ENCODE measurements at places on chromosomes 3 and 15.

GRCh38 chr3:176814285-176814684 is 383.0 kb downstream of the TBL1XR1 start:
- no peak overlapping the region for H3K27ac ChIP-seq
- no peaks in the 10 kb centered on the region for H3K4me1 ChIP-seq
- H3K4me3 ChIP-seq: no peak overlapping the region
- peaks cover 3% of the 10 kb centered on the region for H3K27me3 ChIP-seq

DNA sequence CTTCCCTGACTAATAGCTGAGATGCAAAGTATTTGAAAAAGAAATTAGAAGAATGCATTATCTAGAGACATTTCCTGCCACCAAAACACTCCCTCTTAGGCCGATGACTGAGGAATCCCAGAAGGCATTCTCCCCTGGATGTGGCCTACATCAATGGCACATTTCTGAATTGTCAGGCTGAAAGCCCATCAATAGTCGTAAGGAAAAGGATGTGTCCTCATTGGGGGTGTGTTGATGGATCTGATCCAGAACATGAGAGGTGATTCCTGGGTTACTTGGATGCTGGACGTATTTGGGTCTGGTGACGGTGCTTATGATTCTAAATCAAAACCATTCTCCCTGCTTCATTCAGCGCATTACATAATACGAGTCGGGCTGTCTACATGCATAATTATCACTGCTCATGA is 216.9 kb upstream of the CDIN1 start:
- H3K36me3 ChIP-seq: no peaks in the 10 kb centered on the region
- H3K4me3 ChIP-seq: no peak overlapping the region
- H3K27me3 ChIP-seq: no peaks in the 10 kb centered on the region
- H3K4me1 ChIP-seq: no peaks in the 10 kb centered on the region
- H3K27ac ChIP-seq: no peak overlapping the region

DNA sequence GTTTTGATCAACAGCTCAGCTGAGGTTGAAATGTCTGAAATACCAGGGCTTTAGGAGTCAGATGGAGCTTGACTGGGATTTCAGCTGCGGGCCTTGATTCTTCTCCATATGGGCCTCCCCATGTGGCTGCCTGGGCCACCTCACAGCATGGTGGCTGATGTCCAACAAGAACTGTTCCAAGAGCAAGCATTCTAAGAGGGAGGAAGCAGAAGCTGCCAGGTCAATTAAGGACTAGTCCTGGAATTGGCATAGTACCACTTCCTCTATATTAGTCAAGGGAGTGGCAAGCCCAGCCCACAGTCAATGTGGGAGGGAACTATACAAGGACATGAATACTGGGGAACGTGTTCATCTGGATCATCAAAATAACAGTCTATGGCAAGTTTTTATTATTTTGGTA is 181.7 kb upstream of the ANKRD28 start:
- H3K4me3 ChIP-seq: no peak overlapping the region
- no peaks in the 10 kb centered on the region for H3K4me1 ChIP-seq
- no peak for DNase-seq
- no peaks in the 10 kb centered on the region for H3K36me3 ChIP-seq
- H3K27me3 ChIP-seq: peaks cover under 1% of the 10 kb centered on the region

- H3K4me1 ChIP-seq: no peaks in the 10 kb centered on the region
- no peak for DNase-seq
- peaks cover 2% of the 10 kb centered on the region for H3K36me3 ChIP-seq
- H3K27me3 ChIP-seq: no peaks in the 10 kb centered on the region
Measured at GRCh38 chr15:40428185-40428584, 12.6 kb upstream of the BAHD1 start.

- no peak for DNase-seq
- H3K4me3 ChIP-seq: no peak overlapping the region
- peaks cover 49% of the 10 kb centered on the region for H3K36me3 ChIP-seq
- H3K4me1 ChIP-seq: no peaks in the 10 kb centered on the region
- no peak overlapping the region for H3K27ac ChIP-seq
Measured at GRCh38 chr15:67208396-67208795, 46.1 kb downstream of the AAGAB start.

- DNase-seq: no peak
- H3K27me3 ChIP-seq: no peaks in the 10 kb centered on the region
- no peak overlapping the region for H3K4me3 ChIP-seq
- H3K36me3 ChIP-seq: no peaks in the 10 kb centered on the region
Measured at GRCh38 chr15:34279368-34279767, 54.6 kb downstream of the EMC4 start.

DNA sequence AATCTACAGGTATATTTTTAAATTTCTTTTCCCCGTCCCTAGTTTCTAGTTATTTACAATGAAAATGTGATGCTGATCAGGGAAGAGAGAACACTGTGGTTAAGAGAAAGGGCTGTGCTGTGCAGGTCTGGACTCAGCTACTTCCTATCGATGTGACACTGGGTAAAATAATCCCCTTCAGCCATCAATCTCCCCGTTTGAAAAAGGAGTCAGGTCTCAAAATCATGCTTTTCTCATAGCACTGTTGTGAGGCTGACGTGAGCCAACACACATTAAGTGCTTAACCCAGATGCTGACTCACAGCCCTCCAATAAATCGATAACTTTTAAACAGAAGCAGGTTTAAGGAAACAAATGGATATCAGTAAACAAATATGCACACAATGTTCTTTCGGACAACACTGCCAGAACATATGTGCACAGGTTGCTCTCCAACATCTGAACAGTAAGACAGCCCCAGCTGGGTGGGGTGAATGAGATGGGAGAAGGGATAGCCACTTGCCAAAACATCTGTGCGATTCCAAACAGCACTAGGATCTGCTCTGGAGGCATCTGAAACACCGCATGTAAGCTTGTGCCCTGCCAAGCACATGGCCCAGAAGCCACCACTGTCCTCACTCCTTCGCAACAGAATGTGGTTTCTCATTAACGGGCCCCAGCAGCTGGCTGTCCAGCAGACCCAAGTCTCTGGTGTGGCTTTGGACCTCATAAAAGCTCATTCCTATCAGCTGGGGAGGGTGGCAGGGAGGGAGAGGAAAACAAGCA is 143.2 kb upstream of the PRICKLE2 start:
- H3K36me3 ChIP-seq: no peaks in the 10 kb centered on the region
- H3K4me1 ChIP-seq: no peaks in the 10 kb centered on the region
- no peak for DNase-seq

DNA sequence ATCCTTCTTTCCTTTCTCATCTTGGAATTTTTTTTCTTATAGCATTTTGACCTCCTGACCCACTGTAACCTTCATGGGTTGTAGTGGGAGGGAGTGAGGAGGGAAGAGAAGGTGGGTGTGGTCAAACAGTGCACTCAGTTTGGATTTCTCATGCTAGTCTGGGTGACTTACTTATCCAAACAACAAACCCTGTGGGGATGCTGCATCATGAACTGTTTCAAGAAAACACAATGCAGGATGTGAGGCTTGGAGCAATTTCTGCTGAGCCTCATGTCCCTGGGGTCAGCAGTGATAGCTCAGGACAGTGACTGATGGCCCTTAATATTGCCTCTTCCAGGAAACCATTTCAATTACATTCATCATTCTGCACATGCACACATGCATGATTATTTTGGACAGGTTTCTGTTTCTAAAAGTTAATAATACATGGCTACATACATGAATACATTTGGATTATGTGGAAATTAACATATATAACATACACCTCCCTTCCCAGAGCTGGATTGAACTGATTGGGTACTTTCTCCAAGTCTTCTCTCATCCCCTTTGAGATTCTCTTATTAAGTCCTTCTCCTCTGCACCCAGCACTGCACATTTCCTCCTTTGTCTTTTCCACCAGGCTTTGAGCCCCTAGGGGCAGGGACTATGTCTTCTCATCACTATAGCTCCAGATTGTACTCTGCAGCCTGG is 61.2 kb downstream of the ADAMTSL3 start:
- H3K4me3 ChIP-seq: no peak overlapping the region
- no peaks in the 10 kb centered on the region for H3K36me3 ChIP-seq
- no peaks in the 10 kb centered on the region for H3K4me1 ChIP-seq
- H3K27ac ChIP-seq: no peak overlapping the region
- H3K27me3 ChIP-seq: no peaks in the 10 kb centered on the region
- no peak for DNase-seq

GRCh38 chr3:149314807-149315578 is 18.4 kb downstream of the TM4SF18 start:
- H3K36me3 ChIP-seq: no peaks in the 10 kb centered on the region
- DNase-seq: no peak
- H3K4me3 ChIP-seq: no peak overlapping the region
- H3K27me3 ChIP-seq: no peaks in the 10 kb centered on the region

DNA sequence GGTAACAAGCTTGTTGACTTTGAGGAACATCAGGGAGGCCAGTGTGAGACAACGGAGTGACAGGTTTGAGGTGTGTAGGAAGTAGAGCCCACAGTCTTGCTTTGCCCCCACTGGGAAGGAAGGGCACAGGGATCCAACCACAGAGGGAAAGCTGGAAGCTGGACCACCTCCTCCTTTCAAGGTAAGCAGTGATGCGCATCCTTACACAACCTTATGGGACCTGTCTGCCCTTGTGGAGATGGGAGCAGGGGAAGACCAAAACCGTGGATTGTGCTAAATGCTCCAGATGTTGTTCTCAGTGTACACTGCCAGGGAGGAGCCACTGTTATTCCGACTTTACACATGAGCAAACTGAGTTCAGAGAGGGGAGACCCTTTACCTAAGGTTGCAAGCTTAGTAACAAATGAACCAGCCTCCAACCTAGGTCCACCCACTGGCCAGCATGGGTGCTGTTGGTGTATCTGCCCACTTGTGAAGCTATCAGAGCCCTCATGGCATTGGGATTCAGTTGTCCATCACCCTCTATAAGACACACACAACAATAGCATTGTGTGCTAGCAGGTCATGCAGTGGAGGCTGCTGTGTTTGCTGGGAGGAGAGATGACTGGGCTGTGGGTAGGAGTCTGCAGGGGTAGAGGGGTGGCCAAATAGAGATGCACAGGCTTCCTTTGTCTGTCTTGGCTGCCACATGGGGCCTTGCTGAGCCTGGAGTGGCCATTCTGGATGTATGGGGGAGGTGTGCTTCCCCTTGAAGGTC is 586 bp upstream of the LSMEM2 start:
- H3K4me3 ChIP-seq: no peak overlapping the region
- no peak overlapping the region for H3K27ac ChIP-seq
- H3K36me3 ChIP-seq: no peaks in the 10 kb centered on the region
- H3K27me3 ChIP-seq: peaks cover 37% of the 10 kb centered on the region
- H3K4me1 ChIP-seq: peaks cover 34% of the 10 kb centered on the region

DNA sequence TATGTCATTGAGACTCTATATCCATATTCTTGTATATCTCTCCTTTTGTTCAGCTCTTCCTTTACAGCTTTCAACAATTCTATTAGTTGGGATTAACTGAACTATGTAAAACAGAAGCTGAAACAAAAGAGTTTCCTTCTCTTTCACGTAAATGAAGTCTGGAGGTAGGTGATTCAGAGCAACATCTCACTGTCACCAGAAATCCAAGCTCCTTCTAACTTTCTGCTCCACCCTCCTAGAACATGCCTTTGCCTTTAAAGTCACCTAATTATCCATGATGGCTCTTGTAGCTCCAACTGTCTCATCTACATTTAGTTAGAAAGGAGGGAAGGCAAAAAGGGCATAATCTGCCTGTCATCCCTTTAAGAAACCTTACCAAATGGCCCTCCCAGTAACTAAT is 458.2 kb upstream of the MDFIC2 start:
- H3K27me3 ChIP-seq: peaks cover 13% of the 10 kb centered on the region
- DNase-seq: no peak
- no peaks in the 10 kb centered on the region for H3K36me3 ChIP-seq
- no peak overlapping the region for H3K4me3 ChIP-seq

DNA sequence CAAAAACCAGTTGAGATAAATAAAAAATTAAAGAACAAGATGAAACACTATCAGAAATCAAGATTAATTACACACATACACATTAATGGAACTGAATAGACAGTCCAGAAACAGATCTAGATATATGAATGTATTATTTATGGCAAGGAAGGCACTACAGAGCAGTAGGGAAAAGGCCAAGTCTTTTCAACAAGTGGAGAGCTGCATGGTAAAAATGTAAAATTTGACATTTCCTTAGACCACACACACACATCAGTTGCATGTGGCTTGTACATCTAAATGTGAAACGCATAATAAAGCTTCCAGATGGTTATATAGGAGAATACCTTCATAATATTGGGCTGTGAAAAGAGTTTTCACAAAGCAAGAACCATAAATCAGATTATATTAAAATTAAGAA is 57.8 kb upstream of the ASB14 start:
- no peak for DNase-seq
- no peak overlapping the region for H3K27ac ChIP-seq
- H3K36me3 ChIP-seq: no peaks in the 10 kb centered on the region
- no peaks in the 10 kb centered on the region for H3K27me3 ChIP-seq

GRCh38 chr15:55118344-55118870 is 78.3 kb downstream of the RSL24D1 start:
- H3K4me3 ChIP-seq: no peak overlapping the region
- H3K4me1 ChIP-seq: no peaks in the 10 kb centered on the region
- H3K27ac ChIP-seq: no peak overlapping the region
- DNase-seq: no peak
- H3K36me3 ChIP-seq: no peaks in the 10 kb centered on the region

DNA sequence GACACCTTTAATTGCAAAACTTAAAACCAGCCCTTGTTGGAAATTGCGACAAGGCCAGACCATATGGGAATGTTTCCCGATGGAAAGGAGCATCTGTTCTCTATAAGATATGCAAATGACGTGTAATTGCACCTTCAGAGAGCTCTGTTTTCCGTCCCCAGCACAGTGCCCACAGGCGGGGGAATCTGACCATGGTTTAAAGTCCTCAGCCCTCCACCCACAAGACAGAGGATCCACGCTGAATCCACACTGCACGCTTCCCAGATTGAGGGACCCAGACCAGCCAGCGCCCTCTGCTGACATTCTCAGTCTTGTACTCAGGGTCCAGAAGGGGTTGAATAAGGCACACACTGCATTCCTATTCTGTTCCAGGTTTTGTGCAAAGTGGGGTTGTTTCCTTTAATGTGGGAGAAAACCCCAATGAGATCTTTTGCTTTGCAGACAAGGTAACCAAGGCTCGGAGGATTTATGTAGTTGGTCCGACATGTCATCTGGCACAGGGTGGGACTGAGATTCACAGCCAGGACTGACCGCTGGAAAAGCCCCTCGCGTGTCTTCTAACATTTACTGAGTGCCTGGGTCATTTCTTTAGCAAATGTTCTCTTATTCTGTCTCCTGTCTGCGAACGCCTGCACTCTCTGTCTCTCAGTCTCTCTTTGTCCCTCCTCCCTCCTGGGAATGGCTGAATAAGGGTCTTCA is 36.8 kb upstream of the KLHL25 start:
- H3K27ac ChIP-seq: no peak overlapping the region
- DNase-seq: no peak
- H3K27me3 ChIP-seq: no peaks in the 10 kb centered on the region
- no peaks in the 10 kb centered on the region for H3K36me3 ChIP-seq

GRCh38 chr3:189170559-189170958 is 1.2 kb upstream of the TPRG1 start:
- no peaks in the 10 kb centered on the region for H3K27me3 ChIP-seq
- DNase-seq: no peak
- no peak overlapping the region for H3K4me3 ChIP-seq
- no peaks in the 10 kb centered on the region for H3K36me3 ChIP-seq
- H3K4me1 ChIP-seq: peaks cover 5% of the 10 kb centered on the region
- no peak overlapping the region for H3K27ac ChIP-seq

- H3K27ac ChIP-seq: no peak overlapping the region
- no peak for DNase-seq
- H3K36me3 ChIP-seq: no peaks in the 10 kb centered on the region
Measured at GRCh38 chr15:66852064-66852905, 150.2 kb downstream of the SMAD6 start.

GRCh38 chr3:114973536-114973935 is 173.6 kb downstream of the ZBTB20 start:
- no peak overlapping the region for H3K27ac ChIP-seq
- H3K4me3 ChIP-seq: no peak overlapping the region
- no peak for DNase-seq
- no peaks in the 10 kb centered on the region for H3K4me1 ChIP-seq
- H3K36me3 ChIP-seq: no peaks in the 10 kb centered on the region
- no peaks in the 10 kb centered on the region for H3K27me3 ChIP-seq

Data from CD4-positive, alpha-beta T cell (primary cell).